ENCODE measurements at places on chromosomes 3 and 15.

DNA sequence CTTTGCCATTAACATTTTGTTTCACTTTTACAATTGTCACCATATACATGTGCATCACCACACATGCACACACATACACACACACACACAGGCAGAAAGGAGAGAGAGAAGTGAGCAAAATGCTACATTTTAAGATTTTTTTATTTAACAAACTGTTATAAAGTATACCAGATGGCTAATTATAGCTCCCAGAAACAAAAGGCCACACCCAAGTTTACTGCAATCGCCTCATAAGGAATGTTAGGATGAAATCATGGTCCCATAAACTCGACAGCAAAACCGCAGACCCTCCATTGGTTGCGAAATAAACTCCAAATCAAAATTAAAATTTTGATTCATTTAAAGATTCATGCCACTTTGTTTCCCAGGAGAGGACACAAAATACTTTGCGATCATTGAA lies 16.1 kb upstream of the C15orf61 start:
- no peak for DNase-seq

GRCh38 chr3:141414800-141415462 lies 46.6 kb downstream of the ZBTB38 start:
- DNase-seq, result no peak

- no peak for DNase-seq
Observed at GRCh38 chr3:188881954-188882641, 289.7 kb upstream of the TPRG1 start.

GRCh38 chr15:47971637-47972036 lies 149.2 kb upstream of the SLC24A5 start:
- no peak for DNase-seq

- no peak for DNase-seq
Observed at GRCh38 chr3:144942093-144942837, 970.6 kb downstream of the DIPK2A start.

DNA sequence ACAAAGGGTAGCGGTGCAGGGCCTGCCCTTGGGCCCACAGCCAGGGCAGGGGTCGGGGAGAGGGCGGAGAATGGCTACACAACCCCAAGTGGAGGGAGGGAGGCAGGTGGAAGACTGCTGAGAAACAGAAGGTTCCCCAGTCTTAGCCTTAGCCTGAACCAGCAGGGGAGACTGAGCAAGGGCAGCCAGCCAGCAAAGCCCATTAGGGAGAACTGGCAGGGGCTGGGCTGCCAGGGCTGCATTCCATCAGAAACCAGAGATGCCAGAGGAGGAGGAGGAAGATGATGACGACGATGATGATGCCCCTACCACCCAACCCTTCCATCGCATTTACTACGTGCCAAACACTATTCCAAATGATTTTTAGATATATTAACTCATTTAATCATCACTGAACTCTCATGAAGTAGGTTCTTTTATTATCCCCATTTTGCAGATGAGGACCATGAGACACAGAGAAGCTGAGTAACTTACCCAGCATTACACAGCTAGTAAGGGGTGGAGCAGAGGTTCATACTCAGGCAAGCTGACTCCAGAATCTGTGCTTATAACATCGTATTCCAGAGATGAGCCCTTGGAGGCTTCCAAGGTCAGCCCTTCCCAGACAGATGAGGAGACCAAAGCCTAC lies 8.7 kb downstream of the SEMA7A start:
- DNase-seq, result no peak

DNA sequence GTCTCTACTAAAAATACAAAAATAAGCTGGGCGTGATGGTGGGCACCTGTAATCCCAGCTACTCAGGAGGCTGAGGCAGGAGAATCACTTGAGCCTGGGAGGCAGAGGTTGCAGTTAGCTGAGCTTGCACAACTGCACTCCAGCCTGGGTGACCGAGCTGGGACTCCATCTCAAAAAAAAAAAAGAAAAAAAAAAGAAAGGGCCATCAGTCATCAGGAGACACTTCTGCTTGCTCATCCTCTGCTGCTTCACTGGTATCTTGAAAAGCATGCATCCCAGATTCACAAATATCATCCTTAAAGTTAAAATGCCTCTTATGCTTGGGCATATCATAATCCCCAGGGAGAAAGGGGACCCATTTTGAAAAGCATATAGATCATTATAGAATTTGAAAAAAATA lies 176.6 kb upstream of the NR2F2 start:
- DNase-seq, result no peak

- no peak for DNase-seq
Observed at GRCh38 chr3:116579840-116580239, 129.7 kb upstream of the TUSC7 start.

DNA sequence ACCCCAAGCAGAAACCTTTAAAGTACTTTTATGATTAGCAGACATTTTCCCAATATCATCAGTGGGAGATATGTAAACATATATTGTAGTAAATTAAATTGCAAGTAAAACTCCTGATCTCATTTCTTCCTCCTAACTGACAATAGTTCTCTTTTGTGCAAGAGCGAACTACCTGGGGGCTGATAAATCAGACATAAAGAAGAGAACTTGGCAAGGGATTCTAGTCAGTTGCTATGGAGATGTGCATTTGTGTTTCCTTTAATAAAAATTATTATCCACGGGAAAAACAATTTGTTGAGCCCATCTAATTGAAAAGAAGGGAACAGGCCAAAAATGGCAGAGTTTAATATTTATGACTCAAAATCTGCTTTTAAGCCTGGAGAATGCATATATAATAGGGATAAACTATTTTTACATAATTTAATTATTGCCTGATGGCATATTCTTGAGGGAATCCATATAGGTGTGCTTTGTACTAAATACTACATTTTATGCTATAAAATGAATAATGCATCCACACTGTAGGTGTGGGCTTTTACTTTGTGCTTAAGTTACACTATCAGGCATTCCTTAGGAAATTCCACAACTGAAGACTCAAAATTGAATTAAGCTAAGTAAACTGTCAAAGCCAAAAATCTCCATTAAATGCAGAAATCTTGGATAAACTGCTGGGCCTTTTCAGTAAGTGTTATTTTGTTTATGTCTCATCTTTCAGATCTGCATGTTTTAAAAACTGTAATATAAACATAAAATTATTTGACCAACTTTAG lies 258.1 kb downstream of the ERC2 start:
- DNase-seq, result no peak

DNA sequence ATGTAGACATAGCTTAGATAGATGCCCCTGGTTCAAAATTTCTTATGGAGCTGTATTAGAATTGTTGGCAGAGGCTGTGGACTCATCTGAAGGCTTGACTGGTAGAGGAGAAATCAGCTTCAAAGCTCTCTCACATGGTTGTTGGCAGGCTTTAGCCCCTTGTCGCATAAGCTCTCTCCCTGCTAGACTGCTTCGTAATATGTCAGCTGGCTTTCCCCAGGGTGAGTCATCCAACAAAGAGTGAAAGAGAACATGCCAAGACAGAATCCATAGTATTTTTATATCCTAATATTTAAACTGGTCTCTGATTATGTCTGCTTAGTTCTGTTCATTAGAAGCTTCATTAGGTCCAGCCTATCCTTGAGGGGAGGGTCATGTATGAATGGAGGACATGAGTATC lies 427.4 kb upstream of the NAALADL2 start:
- no peak for DNase-seq

DNA sequence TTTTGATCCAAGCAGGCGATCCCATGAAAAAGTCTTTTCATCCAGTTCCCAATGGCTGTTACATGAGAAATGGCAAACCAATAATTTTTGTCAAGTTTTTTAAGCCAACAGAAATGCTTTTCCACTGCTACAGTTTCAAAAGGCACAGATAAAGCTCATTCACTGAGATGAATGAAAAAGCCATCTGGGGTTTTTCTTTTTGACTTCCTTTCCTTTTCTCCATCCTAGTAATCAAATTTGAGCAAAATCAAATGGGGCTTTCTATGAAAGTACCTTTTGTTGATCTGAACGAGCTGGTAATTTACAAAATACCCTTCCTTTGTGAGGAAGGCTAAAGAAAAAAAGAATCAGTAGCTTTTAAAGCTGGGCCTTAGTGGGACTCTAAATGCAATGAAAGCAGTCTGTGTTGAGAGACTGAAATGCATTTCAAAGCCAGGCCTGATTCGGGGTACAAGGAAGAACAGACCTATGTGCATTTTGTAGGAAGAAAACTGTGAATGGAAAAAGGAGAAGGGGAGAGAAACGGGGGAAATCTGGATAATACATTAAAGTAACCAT lies 185.2 kb upstream of the DNAJC19 start:
- no peak for DNase-seq

DNA sequence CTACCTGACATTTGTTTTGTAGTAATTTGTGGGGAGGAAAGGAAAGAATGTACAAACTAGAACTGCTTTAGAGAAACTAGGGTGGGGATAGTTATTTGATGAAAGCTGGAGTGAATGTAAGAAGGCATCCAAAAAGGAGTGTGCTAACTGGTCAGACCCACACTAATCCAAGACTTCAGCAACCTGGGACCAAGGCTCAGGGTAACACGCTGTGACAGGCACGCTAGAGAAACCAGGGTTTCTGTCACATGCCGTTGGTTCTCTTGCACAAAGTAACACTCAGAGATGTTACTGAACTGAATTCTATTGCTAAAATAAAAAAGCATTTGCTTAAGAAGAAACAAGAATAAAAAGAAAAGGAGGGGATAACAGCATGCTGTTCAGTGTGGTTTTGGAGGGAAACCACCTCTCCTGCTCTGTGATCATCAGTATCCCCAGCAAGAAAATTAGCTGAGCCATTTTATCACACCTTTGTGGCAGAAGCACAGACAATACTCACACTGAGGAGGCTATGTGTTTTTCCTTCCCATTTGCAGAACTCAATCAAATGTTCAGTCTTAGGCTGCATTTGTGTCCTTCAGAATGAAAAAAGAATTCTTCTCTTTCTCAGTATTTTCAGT lies 2.8 kb upstream of the CCDC80 start:
- no peak for DNase-seq

DNA sequence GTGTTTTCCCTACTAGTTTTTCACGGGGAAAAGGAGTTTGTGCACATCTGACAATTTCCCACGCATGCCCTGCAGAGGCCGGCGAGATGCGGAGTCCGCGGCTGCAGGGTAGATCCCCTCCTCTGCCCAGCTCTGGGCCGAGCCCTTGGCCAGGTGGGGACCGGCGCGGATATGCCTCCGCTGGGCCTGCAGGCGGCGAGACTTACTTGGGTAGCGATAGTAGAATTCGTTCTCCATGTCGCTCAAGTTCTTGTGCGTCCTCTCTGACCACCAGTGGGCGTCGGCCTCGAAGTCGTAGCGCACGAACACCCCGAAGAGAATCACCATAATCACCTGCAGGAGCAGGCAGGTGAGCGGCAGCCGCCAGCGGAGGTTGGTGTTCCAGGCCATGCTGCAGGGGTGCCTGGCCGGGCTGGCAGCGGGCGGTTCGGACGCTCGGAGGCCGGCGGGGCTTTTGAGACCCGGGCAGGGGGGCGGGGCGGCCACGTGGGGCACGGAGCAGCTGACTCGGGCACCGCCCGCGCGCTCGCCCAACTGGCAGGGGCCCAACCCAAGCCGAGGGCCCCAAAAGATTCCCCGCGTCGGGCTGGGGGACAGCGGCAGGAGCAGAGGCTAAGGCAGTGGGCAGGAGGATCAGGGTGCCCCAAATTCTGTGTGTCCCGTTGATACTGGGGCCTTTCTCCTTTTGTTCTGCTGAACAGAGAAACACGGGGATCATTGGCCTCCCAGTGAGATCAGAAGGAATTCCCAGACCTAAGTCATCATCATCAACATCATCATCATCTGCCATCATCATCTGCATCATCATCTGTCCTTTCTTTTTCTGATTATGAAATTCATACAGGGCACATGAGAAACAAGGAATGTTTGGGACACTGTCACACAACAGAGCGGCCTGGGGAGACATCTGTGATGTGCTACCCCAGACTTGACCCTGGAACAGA lies at the start of gene RHCG:
Gene RHCG (minus strand): TSS at position 429 of the 944 bp plus-strand sequence. CDS start 39 bp downstream, at position 390.
- no peak for DNase-seq

GRCh38 chr3:178513546-178514380 lies 22.5 kb upstream of the KCNMB2 start:
- no peak for DNase-seq

DNA sequence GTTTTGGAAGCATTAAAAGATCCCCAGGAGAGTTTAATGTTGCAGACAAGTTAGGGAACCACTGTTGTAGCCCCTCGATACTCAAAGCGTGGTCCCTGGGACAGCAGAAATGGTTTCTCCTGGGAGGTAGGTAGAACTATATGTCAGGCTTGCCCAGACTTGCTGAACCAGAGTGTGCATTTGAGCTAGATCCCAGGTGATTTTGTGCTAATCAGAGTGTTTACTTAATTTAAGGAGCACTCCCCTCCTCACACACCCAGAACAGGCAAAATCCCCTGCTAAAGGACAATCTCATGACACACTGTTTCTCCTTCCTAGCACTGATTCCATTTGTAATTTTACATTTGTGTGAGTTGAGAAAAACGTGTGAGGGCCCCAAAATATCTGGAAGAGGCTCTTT lies 24.3 kb downstream of the LMCD1 start:
- no peak for DNase-seq

GRCh38 chr3:191425322-191425734 lies 35.6 kb upstream of the PYDC2 start:
- DNase-seq, result no peak

DNA sequence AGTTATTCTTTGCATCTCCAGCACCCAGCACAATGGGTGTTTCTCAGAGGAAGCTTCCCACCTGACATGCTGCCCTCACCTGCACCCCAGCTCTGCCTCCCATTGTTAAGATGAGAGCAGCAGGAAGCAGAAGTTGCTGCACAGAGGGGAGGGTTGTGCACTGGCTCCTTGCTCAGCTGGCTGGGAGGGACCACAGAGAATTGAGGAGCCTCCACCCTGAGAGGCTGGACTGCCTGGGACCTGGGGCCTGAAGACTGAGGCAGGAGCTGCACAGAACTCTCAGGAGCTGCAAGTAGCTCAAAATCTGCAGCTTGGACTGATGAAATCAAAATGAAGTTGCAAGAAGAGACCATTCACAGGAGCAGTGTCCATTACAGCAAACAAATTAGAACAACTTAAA lies 222.3 kb upstream of the LINGO1 start:
- no peak for DNase-seq

DNA sequence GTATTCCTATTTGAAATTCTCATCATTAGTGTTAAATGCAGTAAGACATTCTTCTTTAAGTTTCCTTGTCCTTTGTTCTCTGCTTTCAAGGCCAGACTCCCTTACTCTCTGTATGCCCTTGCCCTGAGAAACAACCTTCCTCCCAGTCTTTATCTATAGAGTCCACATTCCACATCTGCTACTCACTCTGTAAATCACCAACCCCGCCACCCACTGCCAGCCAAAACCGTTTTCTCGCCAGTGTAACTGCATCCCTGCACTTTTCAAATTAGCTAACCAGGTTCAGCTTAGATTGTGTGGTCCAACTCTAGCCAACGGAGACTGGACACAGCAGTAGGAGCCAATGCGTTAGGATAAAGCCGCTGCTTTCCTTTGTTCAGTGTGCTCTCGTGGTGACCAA lies 402.4 kb upstream of the PDZRN3 start:
- DNase-seq, result no peak

GRCh38 chr3:151686257-151686656 lies 47.5 kb upstream of the AADACL2 start:
- DNase-seq, result no peak

GRCh38 chr3:174208161-174208560 lies 651.0 kb upstream of the NAALADL2 start:
- no peak for DNase-seq

All from bone marrow (tissue), 2 donors.